ENCODE measurements at places on chromosomes 11 and 22.

DNA sequence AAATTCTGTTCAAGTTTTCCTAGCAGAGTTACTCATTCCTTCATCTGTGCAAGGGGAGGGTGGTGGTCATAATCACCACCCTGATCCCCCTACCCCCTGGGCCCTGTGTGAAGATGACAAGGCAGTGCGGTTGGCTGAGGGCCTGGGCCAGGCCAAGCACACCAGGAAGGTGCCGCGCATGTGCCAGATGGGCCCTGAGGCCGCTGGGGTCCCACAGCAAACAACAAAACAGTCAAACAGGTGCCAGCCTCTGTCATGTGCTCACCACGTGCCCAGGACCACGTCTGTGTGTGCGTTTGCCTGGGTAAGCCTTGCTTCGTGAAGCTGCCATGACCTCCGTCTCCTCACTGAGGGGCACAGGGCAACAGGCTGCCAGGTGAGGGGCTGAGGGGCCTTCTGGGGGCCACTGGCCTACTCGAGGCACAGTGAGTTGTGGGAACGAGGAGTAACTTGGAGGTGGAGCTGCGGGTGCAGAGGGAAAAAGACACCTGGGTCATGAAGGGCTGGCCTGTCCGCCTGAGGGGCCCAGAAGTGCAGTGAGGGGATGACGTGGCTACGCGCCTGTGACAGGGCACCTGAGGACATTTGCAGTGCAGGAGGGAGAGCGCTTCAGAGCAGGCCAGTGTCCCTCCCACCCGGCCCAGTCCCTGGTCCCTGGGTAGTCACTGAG lies 25.8 kb downstream of the RSPH14 start:
- DNase-seq = no peak

GRCh38 chr11:30358536-30358935 lies 35.6 kb downstream of the ARL14EP start:
- DNase-seq = no peak

GRCh38 chr11:115153135-115153534 lies 351.1 kb downstream of the CADM1 start:
- no peak for DNase-seq

DNA sequence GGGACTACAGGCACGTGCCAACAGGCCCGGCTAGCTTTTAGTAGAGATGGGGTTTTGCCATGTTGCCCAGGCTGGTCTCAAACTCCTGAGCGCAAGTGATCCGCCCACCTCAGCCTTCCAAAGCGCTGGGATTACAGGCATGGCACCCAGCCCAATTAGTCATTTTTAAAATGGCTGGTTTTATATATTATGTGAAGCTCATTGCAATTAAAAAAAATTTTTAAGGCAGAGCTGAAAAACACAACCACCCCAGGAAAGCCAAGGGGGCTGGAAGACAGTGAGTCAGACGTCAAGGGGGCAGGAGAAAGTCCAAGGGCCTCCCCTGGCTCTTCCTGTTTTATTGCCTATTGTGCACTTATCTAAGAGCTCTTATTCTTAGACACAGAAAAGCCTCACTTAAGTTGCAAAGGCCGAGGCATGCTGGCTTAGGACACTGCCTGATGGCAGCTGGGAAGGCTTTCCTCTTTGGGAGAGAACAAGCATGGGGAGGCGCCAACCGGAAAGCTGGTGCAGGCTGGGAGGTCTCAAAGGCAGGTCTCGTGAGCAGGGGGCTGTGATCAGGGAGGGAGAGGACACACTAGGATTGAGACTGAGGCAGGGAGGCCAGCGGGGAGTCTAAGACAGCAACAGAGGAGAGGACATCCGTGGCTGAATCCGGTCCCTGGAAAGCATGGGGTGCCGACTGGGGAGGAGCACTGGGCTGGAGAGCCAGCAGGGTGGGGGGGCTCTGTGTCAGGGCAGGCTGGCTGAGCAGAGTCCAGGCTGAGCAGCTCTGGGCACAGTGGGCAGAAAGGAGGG lies 11.1 kb upstream of the OSM start:
- no peak for DNase-seq

DNA sequence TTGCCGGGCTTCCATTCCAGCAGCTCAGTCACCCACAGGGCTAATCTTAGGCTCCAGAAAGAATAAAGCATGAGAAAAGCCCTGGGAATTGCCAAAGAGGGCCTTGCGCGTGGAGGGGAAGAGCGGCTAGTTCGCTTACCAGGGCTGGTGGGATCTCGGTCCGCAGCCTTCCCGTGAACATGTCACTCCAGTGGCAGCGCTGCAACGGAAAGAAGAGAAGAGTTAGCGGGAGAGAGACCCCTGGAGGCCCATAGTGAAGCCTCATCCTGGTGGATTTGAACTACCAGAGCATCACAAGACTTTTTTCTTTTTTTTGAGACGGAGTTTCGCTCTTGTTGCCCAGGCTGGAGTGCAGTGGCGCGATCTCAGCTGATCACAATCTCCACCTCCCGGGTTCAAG lies 18.0 kb downstream of the RANGAP1 start:
- DNase-seq = no peak

GRCh38 chr22:45891021-45891421 lies 85.9 kb downstream of the WNT7B start:
- DNase-seq = no peak

DNA sequence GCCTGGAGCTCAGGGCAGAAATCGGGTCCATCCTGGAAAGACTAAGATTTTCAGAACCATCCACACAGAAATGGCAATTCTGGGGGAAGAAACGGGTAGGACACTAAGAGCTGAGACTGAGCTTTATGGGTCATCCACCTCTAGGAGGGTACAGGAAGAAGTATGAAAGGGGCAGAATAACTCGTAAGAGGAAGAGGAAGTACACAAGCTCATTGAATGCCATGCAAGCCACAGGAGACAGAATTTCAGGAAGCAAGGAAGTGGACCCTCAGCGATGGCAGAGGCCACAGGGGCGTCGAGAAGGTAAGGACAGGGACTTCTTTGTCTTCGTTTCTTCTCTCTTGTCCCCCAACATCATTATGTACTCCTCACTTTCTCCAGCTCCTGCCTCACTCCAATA lies 169.6 kb downstream of the MAML2 start:
- DNase-seq = no peak

- no peak for DNase-seq
Observed at GRCh38 chr11:44607987-44608386, 42.5 kb downstream of the CD82 start.

GRCh38 chr22:42436404-42436803 lies 4.2 kb upstream of the NFAM1 start:
- DNase-seq = peak; percentile 42

DNA sequence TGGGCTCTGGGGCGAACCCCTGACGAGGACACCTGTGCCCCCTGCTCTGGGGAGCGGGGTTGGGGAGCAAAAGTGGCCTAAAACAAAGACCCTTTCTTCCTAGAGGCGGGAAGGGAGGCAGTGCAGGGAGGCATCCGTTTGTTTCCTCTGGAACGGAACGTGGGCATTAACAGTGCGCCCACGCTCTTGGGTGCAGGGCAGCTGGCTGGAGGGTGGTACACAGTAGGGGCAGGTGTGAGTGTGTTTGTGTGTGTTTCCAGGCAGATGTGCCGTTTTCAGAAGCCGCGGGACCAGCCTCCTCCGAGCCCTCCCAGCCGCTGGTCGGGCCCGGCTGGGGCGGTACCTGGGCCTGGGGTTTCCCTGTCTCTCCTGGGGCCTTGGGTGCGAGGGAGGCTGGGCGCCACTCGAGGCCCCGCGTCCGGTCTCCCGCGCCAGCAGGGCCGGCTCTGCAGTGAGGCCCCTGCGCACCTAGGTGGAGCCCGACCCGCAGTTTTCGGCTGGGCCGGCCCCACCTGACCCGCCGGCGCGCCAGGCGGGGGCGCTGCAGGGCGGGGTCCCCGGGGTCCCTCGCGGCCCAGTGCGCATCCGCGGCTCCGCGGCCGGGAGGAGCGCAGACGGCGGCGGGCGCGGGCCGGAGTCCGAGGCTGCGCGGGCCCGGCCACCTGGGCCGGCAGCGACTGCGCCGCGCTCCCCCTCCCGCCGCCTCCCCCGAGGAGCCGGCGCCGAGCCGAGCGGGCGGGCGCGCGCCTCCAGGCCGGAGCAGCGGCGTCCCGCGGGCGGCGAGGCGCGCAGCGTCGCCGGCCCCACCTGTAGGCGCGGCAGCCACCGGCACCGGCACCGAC lies 1252.7 kb downstream of the BRD1 start:
- DNase-seq = no peak

DNA sequence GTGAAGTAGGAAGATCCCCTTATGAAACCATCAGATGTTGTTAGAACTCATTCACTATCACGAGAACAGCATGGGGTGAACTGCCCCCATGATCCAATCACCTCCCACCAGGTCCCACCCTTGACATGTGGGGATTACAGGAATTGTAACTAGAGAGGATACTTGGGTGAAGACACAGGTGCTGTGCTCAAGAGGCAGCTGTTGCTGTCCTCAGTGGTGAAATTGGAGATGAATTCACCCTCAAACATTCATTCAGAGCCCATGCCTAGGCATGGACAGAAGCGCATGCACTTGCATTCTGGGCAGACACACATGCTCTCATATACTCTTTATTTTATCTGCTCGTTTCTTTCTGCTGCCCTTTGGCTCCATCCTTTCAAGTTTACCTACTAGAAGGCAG lies 385.0 kb downstream of the INSC start:
- DNase-seq = peak; percentile 86

- no peak for DNase-seq
Observed at GRCh38 chr11:17745023-17745772, 10.6 kb downstream of the KCNC1 start.

- DNase-seq = no peak
Observed at GRCh38 chr22:44120314-44120704, 60.4 kb upstream of the PARVG start.

- DNase-seq = no peak
Observed at GRCh38 chr11:5597953-5598352, 1.5 kb downstream of the TRIM6 start.

DNA sequence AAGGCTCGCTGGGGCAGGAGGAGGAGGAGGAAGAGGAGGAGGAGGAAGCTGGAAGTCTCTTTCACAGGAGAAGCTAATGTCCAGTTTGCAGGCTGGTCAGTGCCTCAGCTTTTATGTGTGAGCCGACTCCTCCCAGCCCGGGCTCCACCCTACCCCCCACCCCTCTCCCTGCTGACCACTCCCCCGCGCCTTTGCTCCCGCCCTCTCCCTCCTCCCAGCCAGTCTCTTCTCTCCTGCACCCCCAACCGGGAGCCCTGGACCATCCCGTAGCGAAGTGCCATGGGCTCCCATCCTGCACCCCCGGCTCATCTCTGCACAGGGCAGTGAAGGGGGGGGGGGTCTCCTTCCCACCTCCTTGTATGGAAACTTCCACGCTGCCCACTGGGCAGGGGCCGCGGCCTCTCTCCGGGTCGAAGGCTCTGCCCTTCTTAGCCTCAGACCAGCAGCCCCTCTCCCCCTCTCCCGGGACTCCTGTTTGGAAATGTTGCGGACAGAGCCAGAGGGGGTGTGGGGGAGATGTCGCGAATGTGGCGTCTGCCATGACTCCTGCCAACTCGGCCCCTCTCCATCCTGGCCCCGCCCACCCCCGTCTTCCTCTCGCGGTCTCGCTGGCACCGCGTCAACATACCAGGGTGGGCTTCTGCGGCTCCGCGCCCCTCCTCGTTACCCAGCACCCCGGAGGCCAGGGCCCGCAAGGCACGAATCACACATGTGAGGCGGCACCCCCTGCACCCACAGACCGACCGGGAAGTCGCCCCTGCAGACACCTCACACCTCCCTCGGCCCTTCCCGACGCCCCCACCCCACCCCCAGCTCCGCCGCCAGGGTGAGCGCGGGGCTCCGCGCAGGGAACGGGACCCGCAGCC lies 1.8 kb downstream of the IGF2 start:
- DNase-seq = no peak

GRCh38 chr11:122273476-122274191 lies 157.6 kb upstream of the BLID start:
- no peak for DNase-seq

DNA sequence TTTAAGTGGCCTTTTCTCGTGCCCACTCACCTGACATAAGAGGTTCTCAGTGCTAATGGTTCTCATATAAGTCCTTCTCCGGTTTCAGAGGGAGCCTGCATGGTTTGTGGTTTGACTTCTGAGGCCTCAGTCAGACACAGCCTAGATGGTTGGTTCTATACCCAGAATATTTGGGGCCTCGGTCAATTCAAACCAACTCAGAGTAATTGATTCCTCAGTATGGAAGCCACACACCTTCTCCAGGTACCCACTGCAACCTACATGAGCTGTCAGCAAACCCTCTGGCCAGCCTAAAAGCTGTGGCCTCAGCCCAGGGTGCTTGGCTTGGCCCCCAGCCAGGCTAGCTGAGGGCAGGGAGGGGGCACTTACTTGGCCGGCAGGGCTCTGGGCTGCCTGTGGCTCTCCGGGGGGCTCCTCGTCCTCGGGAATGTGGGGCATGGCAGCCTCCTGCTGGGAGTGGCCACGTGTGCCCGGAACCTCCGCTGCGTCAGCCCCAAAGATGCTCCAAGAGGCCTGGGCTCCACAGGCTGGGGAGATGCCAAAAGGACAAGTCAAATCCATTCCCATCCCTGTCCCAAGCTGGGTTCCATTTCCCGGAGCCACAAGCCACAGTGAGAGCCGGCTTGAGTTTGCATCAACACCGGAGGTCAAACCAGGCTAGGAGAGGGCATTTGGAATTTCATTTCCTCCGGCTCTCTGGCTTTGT lies 41.7 kb downstream of the IRAG1 start:
- no peak for DNase-seq

DNA sequence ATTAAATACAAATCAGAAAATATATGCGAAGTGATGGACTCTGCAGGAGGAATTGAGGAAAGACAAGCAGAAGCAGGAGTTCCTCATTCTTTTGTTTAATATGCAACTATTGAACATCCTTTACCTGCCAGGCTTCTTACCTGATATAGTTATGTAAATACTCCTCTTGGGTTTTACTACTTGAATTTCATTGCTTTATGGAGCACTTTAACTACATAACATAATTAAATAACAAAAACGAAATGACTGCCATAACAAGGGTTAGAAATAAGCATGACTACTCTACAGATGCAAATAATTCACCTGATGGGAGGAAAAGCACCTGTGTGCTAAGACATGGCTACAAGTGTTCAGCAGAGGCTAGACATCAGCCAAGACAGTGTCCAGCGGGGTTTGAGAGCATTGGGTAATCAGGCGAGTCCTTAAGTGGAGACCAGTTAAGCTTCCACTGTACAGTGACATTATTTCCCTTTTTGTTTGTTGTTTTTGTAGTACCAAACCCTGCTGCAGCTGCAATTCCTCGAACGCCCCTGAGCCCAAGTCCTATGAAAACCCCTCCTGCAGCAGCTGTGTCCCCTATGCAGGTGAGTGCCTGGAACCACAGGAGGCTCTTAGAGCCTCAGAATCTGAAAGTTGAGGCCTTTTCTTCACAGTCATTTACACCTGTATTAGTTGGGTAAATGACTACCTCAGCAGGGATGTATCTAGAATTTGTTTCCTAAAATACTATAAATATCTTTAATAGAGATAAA lies 67.4 kb downstream of the SPECC1L start:
- no peak for DNase-seq

GRCh38 chr11:88281317-88281712 lies 56.2 kb downstream of the CTSC start:
- no peak for DNase-seq

- no peak for DNase-seq
Observed at GRCh38 chr11:103730131-103730940, 306.1 kb upstream of the DDI1 start.

DNA sequence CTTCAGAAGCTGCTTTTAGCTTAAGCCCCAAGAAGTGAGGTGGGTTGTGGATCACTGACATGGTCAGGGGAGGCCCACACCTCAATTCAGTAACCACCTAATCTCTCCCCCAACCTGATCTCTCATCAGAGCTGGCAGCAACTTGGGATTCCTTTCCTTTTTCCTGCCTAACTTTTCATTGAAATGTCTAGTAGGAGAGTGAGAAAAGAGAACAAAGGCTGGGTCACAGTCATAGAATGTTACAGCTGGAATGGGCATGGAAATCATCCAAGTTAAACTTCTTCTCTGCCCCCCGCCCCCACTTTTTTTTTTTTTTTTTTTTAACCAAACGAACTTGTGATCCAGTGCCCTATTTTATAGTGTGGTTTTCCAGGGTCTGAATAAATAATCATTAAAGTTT lies 91.8 kb downstream of the RNF169 start:
- DNase-seq = no peak

Data from NCI-H524 treated with DMSO at 0.1 percent for 48 hours (cell line).